ENCODE measurements at places on chromosomes 3 and 15.

GRCh38 chr3:153744889-153745288 is 376.3 kb upstream of the ARHGEF26 start:
- no peak for DNase-seq

DNA sequence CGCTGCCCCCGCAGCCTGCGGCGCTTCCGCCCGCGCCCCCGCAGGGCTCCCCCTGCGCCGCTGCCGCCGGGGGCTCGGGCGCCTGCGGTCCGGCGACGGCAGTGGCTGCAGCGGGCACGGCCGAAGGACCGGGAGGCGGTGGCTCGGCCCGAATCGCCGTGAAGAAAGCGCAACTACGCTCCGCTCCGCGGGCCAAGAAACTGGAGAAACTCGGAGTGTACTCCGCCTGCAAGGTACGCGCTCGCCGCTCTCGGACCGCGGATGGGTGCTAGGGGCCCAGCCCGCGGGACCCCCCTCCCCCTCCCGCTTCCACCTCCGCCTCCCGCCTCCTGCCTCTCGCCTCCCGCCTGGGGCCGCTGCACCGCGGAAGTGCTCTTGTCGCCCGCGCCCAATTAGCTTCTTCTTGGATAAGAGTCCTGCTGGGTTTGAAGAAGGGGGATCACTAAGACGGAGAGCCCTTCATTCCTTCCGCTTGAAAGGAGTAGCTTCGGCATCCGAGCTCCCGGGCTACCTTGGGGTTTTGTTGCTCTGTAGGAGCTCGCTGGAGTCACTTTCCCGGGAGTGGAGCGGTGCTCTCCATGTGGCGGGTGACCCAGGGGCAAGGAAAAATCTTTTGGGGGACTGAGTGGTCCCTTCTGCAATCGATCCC is 426 bp downstream of the KAT2B start:
- DNase-seq = peak; percentile 36

DNA sequence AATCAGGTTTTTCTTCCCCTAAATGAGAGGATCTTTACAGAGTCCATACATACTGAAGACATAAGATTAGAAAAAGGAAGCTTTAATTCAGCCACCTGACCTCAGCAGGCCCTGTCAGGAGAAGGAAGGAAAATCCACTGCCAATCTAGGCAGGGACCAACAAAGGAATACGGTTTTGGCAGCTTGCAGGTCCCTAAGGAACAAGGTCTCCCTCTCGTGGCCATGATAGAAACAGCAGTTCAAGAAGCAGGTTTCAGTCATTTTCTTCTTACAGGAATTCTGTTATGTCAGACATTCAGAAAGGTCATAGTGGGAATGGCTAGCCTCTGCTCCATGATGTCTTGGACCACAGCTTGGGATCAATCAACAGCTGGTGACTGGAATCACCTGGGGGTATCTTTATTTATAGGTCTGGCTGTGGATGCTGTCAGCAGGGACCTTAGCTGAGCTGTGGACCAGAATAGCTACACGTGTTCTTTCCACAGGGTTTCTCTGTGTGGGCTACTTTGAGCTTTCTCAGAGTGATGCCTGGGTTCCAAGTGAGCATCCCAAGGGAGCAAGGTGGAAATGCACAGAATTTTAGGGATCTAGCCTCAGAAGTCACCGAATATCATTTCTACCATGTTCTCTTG is 9.4 kb upstream of the CMSS1 start:
- DNase-seq = no peak

DNA sequence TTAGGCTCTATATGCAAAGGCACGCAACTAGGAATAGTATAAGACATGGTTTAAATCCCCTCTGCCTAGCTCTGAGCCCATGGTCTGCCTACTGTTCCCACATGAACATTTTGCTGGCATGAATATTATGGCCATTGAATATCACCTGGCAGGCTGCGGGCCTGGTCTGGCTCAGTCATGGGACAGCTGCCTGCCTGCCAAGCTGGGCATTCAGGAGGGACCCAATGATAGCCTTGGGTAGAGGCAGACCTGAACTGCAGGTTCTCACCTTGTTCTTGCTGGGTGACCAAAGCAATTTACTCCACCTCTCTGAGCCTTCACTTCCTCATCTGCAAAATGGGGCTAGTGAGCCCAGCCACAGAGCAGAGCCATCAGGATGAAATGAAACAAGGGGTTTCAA is 11.3 kb downstream of the RBP1 start:
- DNase-seq = no peak

DNA sequence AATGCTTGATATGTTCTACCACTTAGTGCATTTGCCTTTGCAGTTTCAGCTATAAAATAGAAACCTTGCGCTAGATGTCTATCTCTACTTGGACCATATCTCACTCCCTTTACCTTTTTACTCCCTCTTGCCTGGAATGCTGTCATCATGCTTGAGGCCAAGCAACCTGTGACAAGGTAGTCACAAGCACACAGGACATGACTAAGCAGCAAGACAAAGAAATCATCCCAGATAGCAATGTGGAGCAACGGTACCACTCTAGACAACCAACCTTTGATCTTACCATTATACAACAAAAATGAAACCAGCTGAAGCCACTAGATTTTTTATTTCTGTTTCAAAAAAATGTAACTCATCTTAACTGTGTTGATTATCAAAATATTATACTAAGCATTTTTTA is 50.5 kb upstream of the SPSB4 start:
- no peak for DNase-seq

GRCh38 chr3:64255741-64256340 is 30.6 kb upstream of the PRICKLE2 start:
- DNase-seq = no peak

GRCh38 chr3:58151637-58152036 is 59.1 kb downstream of the DNASE1L3 start:
- DNase-seq = no peak

DNA sequence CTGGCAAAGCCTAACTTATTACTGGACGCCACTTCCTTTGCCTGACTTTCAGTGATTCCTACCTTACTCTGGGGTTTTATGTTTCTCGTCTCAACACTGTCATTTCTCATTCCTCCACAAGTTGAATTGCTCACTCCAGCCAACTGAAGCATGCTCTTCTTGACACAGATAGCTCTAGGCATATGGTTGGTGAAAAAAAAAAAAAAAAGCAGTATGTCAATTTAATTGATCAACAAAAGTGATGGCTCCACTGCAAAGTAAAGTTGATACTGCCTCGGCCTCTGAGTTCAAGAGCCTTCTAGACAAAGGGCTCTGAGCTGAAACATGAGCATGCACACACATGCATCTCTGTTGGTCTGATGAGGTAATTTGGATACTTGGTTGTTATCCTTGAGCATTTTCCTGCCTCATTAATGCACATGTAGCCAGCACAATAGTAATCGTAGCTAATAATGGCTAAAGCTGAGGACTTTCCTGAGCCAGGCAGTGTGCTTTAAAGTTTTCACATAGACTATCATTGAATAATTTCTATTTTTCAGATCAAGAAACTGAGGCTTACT is 21.4 kb upstream of the UBE2Q2 start:
- DNase-seq = no peak

GRCh38 chr15:89812011-89812846 is 2.4 kb downstream of the ANPEP start:
- no peak for DNase-seq

GRCh38 chr15:84714821-84715220 is 1.1 kb downstream of the SEC11A start:
- no peak for DNase-seq

DNA sequence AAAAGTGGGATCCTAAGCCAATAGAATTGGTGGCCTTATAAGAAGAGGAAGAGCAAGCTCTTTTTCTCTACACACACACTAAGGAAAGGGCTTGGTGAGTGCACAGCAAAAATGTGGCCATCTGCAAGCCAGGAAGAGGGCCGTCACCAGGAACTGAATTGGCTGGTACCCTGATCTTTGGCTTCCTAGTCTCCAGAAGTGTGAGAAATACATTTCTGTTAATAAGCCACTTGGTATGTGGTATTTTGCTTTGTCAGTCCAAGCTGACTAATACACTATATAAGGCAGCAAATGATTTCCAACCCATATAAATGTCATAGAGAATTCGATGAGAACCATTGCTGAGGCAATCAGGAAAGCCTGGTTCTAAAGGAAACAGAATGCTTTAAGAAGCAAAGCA is 816.3 kb upstream of the SEMA6D start:
- DNase-seq = no peak

DNA sequence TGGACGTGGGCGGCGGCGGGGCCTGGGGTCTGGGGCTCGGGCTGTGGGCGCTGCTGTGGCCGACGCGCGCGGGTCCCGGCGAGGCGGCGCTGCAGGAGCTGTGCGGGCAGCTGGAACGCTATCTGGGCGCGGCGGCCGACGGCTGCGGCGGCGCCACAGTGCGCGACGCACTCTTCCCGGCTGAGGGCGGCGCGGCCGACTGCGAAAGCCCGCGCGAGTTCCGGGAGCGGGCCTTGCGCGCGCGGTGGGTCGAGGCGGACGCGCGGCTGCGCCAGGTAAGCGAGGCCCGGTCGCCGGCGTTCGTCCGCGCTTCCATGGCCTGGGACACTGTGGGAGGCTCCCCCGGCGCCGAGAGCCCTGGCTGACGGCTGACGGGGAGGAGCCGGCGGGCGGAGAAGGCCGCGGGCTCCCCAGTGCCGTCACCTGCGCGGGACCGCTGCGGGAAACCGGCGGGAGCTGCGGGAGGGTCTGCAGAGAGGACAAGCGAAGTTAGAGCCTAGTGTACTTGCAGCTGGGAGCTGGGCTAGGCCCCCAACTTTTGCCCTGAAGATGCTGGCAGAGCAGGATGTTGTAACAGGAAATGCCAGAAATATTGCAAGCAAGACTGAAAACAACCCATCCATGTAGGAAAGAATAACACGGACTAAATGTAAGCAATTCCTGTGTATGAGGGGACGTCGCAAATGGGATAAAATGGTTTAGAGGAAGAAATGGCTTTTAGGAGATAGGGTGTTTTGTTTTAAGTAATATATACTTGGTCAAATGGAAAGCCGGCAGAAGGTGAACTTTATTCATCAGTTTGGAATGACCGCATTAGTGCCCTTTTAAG is 847 bp downstream of the WHAMM start:
- DNase-seq = peak; percentile 5

- DNase-seq = no peak
Measured at GRCh38 chr3:113141543-113141942, 69.8 kb upstream of the BOC start.

DNA sequence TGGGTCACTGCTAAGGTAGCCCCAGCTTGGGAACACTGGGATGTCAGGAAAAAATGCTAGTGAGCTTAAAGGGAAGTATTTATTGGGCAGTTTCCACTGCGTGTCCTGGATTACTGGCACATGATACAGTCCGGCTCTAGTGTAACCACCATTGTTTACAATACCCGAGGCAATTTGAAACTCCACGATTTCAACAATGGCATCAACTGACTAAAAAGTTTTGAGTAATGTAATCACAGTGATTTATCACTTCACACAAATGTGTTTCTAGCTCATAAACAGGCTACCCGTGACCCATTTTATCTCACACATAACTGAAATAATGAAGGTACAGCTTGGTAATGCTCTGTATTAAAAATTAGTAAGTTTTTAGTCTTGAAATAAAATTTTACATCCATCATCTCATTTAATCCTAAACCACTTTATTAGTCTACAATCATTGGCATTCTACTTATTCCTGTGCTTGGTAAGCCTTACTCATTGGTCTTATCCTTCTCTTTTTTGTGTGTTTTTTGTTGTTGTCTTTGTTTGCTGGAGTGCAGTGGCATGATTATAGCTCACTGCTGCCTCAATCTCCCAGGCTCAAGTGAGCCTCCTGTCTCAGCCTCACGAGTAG is 7.6 kb downstream of the ZMAT3 start:
- DNase-seq = no peak

- DNase-seq = no peak
Measured at GRCh38 chr3:88301273-88301995, 151.7 kb downstream of the C3orf38 start.

DNA sequence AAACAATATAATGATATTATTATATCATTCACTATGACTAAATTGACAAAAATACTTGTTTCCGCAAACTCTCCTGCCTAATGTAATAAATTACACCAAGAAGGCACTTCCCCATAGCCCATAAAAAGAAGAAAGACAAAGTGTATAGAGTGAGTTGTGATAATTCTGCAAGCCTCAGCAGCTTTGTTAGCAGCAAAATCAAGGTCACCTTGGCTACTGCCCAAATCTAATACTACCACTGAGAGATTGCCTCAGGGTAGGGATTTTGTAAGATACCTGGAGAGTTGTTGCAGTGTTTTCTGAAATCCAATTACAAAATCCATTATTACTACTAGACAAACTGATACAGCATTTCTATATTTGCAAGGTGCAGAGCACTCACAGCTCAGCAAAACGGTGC is 503.5 kb downstream of the FGF12 start:
- DNase-seq = no peak

DNA sequence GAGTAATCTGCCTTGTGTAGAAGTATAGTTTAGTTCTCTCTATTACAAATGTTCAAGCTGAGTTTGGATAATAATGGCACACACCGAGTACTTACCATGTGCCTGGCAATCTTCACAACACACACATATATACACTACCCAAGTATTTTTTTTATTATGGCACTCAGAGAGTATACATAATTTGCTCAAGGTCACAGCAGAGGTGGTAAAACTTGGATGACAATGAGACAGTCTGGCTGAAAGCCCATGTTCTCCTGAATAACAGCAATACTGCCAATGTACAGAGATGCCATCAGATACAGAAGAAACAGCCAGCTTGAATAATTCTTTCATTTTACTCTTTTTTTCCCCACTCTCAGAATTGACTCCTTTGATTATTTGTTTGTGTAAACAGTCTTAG is 460.0 kb downstream of the CNTN6 start:
- no peak for DNase-seq

DNA sequence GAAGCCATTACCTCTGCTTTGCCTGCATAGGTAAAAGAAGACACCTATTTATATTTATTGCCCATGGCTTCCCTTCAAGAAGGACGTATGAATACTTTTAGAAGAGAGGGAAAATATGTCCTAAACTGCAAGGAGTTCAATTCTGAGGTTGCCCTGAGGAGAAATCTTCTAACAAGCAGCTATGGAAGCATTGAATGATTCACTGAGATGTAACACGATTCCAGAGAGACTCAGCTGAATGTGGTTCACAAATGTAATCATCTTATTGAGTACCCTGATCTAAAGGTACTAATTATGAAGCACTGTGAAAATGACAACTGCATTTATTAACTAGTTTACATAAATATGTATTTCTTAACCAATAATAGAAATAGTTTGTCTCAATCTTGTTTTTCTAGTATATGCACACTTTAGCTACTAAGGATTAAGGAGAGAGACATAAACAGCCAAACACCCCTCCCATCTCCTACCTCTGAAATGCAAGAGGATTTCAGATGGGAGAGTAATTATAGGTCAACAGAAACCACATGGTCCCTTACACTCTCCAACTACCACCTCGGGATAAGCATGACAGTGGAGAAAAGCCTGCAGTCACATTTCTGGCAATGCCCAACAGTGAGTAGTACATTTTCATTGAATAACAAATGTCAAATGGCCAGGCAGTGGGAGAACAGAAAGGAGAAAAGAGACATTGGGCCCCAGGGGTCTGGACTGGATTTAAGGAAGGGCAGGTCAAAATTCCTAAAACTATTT is 506.2 kb upstream of the IL12A start:
- no peak for DNase-seq

- DNase-seq = no peak
Measured at GRCh38 chr3:31903686-31904431, 77.2 kb downstream of the OSBPL10 start.

All from stimulated activated CD4-positive, alpha-beta T cell treated with anti-CD3 and anti-CD28 coated beads, Interleukin-15, amount 100 ng/mL, for 1 hour (primary cell).